ENCODE measurements at places on chromosomes 5 and 9.

GRCh38 chr9:68844631-68845612 is 139.9 kb downstream of the PIP5K1B start:
- DNase-seq = no peak

- DNase-seq = no peak
Measured at GRCh38 chr5:102099766-102100331, 196.2 kb downstream of the SLCO4C1 start.

DNA sequence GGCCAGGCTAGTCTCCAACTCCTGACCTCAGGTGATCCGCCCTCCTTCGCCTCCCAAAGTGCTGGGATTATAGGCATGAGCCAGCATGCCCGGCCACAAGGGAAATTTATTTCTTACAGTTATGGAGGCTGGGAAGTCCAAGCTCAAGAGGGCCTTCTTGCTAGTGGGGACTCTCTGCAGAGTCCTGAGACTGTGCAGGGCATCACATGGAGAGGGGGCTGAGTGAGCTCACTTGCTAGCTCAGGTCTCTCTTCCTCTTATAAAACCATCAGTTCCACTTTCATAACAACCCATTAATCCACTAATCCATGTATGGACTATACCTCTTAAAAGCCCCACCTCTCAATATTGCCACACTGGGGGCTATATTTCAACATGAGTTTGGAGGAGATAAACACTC is 5.1 kb upstream of the SPIN1 start:
- DNase-seq = no peak

DNA sequence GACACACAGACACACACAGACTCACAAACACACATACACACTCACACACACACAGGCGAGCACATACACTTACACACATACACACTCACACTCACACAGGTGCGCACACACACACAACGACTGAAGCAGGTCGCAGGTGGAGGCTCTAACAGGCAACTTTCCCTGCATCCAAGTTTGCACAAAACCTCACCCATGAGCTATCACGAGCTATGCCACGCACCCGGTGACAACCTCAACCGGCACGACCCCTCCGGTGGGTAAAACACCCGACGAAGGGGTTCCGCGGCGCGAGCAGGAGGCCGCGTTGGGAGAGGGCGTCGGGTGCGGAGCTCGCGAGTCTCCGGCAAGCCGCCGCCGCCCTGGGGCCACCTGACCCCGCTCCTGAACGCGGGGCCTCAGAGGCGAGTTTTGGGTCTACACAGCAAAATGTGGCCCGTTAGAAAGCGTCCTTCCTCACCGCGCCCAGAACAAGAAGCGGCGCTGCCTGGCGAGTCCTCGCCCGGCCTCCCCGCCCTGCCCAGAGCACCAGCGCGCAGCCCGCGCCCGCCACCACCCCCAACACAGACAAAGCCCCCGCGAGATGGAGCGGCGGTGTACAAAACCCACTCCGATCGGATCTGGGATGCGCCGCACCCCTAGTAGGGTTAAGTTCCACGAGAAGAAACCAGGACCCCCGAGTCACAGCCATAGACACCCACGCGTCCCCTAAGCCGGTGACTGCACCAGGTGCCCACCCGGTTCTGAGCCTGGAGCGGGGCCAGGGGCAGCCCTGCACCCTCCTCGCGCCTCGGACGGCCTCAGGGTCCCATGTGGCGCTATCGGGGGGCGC is 665 bp downstream of the SLC6A3 start:
- no peak for DNase-seq

- DNase-seq = no peak
Measured at GRCh38 chr5:126865299-126865698, 88.4 kb downstream of the LMNB1 start.

GRCh38 chr5:41925555-41925951 is 472 bp downstream of the FBXO4 start:
- DNase-seq = peak; percentile 16

DNA sequence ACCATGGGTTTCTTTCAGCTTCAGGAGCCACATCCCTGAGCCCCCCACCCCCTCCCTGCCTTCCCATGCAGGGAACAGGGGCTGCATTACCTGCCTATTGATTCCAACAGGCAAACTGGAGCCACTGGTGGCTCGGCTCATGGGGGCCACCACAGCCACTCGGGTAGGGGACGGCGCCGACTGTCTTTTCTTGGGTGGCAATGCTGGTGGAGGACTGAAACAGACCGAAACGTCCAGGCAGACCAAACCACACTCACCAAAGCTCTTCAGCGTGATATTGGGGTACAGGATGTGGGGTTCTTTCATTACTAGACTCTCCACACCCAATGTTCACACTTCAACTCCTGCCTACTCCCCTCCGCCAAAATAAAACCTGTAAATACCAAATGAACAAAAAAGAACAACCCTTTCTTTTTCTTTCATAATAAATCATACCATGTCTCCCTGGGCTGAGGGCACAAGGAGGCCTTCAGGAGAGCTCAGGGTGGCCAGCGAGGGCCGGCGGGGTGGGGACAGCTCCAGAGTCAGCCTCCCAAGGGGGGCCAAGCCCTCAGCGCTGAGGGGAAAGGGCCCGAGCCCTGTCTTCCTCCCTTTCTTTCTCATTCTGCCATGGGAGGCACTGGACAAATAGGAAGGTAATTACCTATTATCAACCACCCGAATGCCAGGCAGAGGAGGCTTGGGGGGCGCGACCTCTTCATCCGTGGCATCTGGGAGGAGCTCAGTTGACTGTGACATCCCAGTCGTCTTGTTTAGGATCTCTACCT is 83.3 kb downstream of the PRRT1B start:
- DNase-seq = no peak

DNA sequence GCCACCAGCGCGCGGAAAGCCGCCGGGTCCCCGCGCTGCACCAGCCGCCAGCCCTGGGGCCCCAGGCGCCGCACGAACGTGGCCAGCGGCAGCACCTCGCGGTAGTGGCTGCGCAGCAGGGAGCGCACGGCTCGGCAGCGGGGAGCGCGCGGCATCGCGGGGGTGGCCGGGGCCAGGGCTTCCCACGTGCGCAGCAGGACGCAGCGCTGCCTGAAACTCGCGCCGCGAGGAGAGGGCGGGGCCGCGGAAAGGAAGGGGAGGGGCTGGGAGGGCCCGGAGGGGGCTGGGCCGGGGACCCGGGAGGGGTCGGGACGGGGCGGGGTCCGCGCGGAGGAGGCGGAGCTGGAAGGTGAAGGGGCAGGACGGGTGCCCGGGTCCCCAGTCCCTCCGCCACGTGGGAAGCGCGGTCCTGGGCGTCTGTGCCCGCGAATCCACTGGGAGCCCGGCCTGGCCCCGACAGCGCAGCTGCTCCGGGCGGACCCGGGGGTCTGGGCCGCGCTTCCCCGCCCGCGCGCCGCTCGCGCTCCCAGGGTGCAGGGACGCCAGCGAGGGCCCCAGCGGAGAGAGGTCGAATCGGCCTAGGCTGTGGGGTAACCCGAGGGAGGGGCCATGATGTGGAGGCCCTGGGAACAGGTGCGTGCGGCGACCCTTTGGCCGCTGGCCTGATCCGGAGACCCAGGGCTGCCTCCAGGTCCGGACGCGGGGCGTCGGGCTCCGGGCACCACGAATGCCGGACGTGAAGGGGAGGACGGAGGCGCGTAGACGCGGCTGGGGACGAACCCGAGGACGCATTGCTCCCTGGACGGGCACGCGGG is at the start of gene TERT:
Gene TERT (minus strand): TSS at position 234 of the 815 bp plus-strand sequence. CDS start 79 bp downstream, at position 155.
- DNase-seq = peak; percentile 65

GRCh38 chr5:130885027-130885426 is 280.0 kb downstream of the HINT1 start:
- no peak for DNase-seq

DNA sequence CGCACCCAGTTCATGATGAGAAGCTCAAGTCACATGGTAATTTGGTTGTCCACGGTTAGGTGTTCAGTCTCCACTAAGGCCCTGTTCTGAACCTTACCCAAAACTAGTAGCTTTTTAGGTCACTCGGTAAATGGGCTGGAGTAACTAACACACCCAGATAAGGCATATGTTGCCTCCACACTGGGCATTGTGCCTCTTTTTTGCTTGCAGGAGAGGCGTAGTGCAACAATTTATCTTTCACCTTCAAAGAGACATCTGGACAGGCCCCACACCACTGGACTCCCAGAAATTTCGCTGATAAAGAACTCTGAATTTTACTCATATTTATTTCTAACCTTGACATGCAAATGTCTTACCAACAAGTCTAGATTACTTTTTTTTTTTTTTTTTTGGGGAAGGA is 16.8 kb upstream of the PTGES start:
- DNase-seq = no peak

DNA sequence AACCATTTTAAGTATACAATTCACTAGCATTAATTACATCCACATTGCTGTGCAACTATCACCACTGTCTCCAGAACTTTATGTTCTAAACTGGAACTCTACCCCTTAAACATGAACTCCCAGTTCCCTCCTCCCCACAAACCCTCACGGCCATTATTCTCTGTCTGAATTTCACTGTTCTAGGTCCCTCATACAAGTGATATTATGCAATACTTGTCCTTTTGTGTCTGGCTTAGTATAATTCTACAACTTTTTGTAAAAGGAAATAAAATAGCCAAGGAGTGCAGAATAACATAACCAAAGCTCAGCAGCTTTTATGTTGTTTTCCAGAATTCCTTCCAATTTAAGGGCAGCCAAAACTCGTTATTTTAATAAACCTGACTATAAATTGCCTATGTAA is 53.2 kb downstream of the NAA35 start:
- DNase-seq = no peak

DNA sequence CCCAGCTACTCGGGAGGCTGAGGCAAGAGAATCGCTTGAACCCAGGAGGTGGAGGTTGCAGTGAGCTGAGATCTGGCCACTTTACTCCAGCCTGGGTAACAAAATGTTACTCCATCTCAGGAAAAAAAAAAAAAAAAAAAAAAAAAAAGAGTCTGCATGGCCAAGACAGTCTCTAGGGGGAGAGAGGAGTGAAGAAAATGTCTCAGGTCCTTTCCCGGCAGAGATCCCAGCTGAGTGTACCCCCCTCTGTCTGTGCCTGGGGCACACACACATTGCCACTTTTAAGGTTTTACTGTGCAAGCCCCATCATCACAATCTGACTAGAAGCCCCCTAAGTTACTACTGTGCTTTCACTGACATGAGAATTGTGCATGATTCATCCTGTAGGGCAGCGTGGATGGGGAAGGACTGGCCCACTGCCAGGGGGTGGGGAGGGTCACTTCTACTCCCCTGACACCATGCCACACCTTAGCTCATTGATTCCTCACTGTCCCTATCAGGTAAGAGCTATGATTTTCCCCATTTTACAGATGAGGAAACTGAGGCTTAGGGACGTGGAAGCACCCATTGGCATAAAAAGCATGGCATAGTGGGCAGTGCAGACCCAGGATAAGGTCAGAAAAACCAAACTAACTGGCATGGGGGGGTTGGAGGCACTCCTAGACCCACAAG is 102.3 kb upstream of the LARP1 start:
- no peak for DNase-seq

GRCh38 chr5:516338-516925 is 7.8 kb downstream of the SLC9A3 start:
- DNase-seq = no peak

- no peak for DNase-seq
Measured at GRCh38 chr9:106877345-106877744, 14.4 kb downstream of the ZNF462 start.

DNA sequence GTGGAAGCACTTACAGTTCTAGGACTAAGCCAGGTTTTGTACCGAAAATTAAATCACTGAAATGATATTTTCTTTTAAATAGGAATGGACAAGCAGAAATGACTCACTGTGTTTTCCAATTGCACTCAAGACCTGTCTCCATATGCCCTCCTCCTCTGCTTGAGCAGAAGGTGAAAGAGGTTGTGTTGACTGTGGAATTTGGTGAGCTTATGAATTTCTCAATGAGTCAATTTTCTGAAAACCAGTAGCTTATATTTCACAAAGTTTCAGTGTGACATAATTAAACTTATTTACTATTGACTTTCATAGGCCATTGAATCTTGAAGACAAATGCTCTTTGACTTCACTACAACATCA is 249.9 kb downstream of the NPR3 start:
- no peak for DNase-seq

DNA sequence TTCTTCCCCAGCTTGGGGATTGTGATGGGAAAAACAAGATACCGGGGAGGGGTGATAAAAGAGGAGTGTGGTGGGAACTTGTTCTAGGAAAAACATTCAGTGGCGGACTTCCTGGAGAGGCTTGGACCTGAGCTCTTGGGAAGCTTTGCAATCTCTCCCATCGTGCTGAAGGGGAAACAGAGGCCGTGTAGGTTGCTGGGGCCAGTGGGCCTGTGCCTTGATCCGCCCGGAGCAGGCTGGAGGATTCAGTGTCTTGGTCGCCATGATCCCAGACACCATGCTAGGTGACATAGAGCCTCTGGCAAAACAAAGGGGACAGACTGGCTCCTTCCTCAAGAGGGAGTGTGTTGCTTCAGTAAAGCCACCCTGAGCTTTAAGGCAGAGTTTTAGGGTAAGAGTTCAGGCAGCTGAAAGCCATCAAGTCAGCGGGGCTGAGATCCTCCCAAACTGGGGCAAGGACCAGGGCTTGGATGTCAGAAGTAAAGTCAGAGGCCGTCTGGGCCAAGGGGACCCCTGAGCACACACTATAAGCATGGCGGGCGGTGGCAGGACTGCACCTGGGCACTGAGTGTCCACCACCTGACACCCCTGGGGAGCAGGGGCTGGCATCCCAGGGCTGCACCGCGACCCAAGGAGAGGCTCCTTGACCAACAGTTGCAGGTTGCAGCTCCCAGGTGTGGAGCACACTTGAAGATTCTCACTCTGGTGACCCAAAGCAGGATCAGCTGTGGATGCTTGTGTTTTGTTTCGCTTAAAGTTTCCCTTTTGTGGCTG is 44.7 kb downstream of the TRIP13 start:
- no peak for DNase-seq

- DNase-seq = no peak
Measured at GRCh38 chr9:95605816-95606488, 89.2 kb upstream of the PTCH1 start.

DNA sequence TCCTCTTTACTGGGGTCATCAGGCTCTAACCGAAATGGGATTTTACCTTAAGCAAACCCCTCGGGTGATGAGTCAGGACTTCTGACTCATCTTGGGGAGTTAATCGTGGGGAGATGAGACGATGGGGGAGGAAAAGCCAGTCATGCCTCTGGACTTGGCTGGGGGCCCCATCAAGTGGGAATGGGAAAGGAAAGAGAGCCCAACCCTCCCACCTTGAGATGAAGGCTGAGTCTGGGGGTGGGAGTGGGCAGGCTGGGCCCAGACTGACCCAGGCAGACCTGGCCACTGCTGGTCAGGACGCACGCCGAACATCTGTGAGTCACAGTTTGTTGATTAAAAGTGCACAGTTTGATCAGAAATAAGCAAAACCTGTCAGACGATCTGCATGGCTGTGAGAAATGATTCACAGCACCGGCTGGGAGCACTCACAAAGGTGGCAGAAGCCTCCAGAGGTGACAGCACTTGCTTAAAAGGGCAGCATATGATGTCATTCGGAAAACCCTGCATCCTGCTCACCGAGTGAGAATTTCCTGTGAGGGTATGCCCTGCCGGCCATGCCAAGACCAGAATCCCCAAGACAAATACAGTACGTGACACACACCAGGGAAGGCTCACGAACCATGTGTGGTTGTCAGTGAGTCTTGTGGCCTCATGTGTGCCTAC is 50.0 kb upstream of the SLC25A51 start:
- no peak for DNase-seq
